Glutamatergic neuron (in vitro differentiated cells): ENCODE measurements at places on chromosomes 1 and 21. TPM values are rescaled to one million over a fixed set of nuclear protein-coding genes. Genes with fewer than 3 reads are reported as not detected.

Gene ABCB10
- 15.0 TPM for total RNA-seq

Gene SLC1A7
- not detected for total RNA-seq

Gene ZZZ3
- 36.7 TPM for total RNA-seq

Gene CYP4B1
- total RNA-seq = not detected

Gene MTARC2
- total RNA-seq = 3.0 TPM

Gene NOL9
- total RNA-seq = 34.5 TPM

Gene CFAP45
- 0.49 TPM for total RNA-seq
